ENCODE measurements at places on chromosomes 2 and 18.

DNA sequence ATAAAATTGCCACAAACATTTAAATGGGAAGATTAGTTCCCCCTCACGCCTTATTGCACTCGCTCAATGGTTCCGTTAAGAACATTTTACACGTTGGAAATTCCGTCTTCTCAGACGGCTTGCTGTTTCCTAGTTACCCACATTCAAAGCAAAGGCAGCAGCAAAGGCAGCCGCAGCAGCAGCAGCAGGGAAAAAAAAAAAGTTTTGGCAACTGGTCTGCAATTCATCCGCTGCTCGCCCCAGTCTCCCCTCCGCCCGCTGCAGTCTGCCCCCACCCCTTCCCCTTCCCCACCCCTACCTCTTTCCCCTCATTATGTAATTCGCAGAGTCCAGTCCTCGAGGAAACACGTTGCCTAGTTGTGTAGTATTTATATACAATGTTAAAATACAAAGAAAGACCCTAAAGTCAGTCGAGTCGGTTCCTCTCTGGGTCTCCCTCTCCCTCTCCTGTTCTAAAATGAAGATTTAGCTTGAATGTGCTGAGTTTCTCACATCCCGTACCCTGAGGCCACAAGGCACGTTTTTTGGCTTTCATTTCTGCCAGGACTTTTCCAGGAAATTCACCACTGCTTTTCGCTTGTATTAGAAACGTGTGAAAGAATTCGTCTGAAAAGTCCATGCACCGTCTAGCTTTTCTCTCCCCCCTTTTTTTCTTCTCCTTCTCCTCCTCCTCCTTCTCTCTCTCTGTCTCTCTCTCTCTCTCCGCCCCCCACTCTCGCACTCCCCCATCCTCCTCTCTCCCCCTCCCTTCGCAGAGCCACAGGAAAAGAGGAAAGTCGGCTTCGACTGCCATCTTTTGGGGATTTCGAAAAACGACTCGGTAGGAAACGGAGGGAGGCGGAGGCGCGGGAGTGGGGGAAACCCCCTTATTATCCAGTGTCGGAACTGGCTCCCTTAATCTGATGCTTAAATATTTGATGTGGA, 140.0 kb downstream of the MEIS1 start:
- peak; percentile 91 for DNase-seq

DNA sequence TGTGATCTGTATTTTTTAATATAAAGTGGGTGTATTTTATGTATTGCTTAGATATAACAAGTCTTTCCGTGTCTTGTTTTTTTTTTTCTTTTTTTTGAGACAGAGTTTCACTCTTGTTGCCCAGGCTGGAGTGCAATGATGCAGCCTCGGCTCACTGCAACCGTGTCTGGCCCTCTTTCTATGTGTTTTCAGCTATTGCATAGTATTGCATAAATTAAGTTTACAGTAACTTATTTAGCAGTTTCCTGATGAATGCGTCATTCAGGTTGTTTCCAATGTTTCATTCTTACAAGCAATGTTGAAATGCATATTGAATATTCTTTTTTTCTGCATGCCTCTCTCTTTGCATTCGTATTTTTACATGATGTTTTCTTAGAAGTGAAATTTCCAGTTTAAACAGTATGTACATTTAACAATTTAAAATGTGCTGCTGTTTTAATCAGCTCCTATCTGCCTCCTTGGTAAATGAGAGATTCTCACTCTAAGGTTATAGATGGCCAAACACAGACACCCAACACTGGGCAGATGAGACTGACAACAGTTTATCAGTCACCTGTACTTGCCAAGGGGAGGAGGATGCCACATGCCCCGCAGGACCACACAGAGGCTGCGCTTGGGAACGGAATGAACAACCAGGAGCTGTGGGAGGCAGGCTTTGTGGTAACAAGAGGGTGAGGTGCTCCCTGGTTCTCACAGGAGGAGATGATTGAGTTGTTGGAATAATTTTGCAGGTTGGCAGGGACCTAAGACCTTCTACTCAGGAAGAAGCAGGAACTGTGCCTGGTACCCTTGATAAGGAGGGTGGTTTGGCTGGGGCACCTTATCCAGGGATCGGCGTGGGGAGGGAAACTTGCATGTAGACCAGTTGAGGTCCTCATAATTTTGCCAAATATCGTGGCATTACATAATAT, 7.5 kb downstream of the SLC9A4 start:
- DNase-seq, result no peak

GRCh38 chr2:19899985-19900930, 1.5 kb downstream of the TTC32 start:
- no peak for DNase-seq

GRCh38 chr2:30417253-30417652, 29.8 kb upstream of the LCLAT1 start:
- peak; percentile 21 for DNase-seq

GRCh38 chr18:60982329-60982695, 350.9 kb upstream of the CDH20 start:
- DNase-seq, result peak; percentile 10

- DNase-seq, result no peak
Observed at GRCh38 chr2:142872882-142873724, 4.4 kb upstream of the KYNU start.

DNA sequence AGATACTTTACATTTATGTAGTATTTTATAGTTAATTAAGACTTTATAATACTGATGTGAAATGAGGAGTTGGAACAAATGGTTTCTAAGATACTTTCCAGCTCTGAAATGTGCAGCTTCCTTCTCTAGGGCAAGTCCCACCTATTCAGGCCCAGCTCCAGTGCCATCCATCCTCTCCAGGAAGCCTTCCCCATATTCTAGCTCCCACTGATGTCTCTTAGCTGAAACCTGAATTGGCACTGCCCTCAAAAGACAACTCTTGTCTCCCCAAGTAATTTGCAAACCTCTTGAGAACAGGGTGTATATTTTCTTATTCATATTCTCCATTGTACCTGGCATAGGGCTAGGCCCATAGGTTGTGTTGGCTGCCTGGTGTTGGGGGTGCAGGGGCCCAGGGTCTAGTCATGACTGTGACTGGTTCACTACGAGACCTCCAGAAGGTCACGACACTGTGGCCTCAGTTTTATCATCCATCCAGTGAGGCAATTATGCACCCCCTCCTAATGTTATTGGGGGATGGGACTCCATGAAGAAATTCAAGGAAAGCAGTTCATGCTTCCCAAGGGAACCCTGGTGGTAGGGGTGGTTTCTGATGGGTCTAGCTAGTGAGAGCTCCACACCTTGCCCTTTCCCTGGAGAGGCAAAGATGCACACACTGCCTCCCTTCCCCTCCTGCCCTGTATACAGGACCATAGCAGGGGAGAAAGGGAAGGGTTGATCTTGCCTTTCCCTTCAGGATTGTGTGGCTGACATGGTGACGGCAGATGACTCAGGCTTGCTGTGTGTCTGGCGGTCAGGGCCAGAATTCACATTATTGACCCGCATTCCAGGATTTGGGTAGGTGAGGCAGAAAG, 2.8 kb downstream of the WDR54 start:
- DNase-seq, result no peak

- DNase-seq, result no peak
Observed at GRCh38 chr2:21041943-21042707, 1.7 kb downstream of the APOB start.

GRCh38 chr18:59550174-59550516, 147.1 kb downstream of the CCBE1 start:
- DNase-seq, result no peak

- no peak for DNase-seq
Observed at GRCh38 chr2:46284260-46284659, 12.9 kb upstream of the EPAS1 start.

GRCh38 chr2:96163768-96164429, 18.7 kb upstream of the DUSP2 start:
- DNase-seq, result no peak

DNA sequence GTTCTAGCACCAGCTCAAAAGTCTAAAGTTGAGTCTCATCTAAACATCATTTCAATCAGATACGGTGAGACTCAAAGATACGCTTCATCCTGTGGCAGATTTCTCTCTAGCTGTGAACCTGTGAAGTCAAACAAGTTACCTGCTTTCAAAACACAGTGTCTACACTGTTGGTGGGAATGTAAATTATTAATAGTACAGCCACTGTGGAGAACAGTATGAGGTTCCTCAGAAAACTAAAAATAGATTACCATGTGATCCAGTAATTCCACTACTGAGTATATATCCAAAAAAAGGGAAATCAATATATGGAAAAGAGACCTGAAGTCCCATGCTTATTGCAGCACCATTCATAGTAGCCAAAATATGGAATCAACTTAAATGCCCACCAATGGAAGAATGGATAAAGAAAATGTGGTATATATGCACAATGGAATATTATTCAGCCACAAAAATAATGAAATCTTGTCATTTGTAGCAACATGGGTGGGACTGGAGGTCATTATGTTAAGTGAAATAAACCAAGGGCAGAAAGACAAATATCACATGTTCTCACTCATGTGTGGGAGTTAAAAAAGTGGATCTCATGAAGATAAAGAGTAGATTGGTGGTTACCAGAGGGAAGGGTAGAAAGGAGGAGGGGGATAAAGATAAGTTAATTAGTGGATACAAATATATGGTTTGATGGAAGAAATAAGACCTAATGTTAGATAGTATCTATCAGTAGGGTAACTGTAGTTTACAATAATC, 11.7 kb downstream of the UBR3 start:
- no peak for DNase-seq

GRCh38 chr2:149271575-149271974, 58.8 kb upstream of the LYPD6 start:
- DNase-seq, result no peak

- DNase-seq, result no peak
Observed at GRCh38 chr2:239609607-239610310, 208.9 kb upstream of the HDAC4 start.

Measured in skin of body (tissue), 3 donors.